ENCODE measurements at places on chromosomes 5 and 9. TPM values are rescaled to one million over a fixed set of nuclear protein-coding genes. Genes with fewer than 3 reads are reported as not detected.

The PCA3 gene
- 2.0 TPM for polyA plus RNA-seq

The PRDM9 gene
- 0.03 TPM for polyA plus RNA-seq

The HTR1A gene
- polyA plus RNA-seq: not detected

The TAS2R1 gene
- polyA plus RNA-seq: not detected
